ENCODE measurements at places on chromosomes 4 and X. TPM values are rescaled to one million over a fixed set of nuclear protein-coding genes. Genes with fewer than 3 reads are reported as not detected.

The FOXR2 gene
- not detected for total RNA-seq

The ZNF630 gene
- total RNA-seq, result 3.6 TPM

The NKX6-1 gene
- total RNA-seq, result not detected

The TRIM61 gene
- 0.64 TPM for total RNA-seq

The PNMA5 gene
- total RNA-seq, result not detected

The HOPX gene
- total RNA-seq, result 19.6 TPM

The UCP1 gene
- not detected for total RNA-seq

The FGF2 gene
- total RNA-seq, result 19.1 TPM

The TMEM144 gene
- total RNA-seq, result 13.3 TPM

The DUX4 gene
- total RNA-seq, result not detected

The CCNA2 gene
- total RNA-seq, result 0.93 TPM

The ARHGAP4 gene
- total RNA-seq, result 1.4 TPM

The PLP1 gene
- not detected for total RNA-seq

The CCDC160 gene
- not detected for total RNA-seq

The UTP14A gene
- 18.5 TPM for total RNA-seq

The BEX5 gene
- total RNA-seq, result 1.7 TPM

The PNMA6A gene
- total RNA-seq, result 0.57 TPM

The GABRB1 gene
- total RNA-seq, result not detected

The LDB2 gene
- not detected for total RNA-seq

The GAK gene
- total RNA-seq, result 67.0 TPM

The GABRE gene
- 54.4 TPM for total RNA-seq

The CENPVL1 gene
- total RNA-seq, result not detected

The LCORL gene
- 10.9 TPM for total RNA-seq

The TASL gene
- total RNA-seq, result not detected

The VCX2 gene
- not detected for total RNA-seq

The HSFX1 gene
- total RNA-seq, result 0.93 TPM

The ASB9 gene
- not detected for total RNA-seq

The HPGDS gene
- not detected for total RNA-seq

The WFS1 gene
- 20.8 TPM for total RNA-seq

The BGN gene
- not detected for total RNA-seq

The CFP gene
- under 0.01 TPM for total RNA-seq

The SYP gene
- total RNA-seq, result under 0.01 TPM

The GAGE13 gene
- not detected for total RNA-seq

The QRFPR gene
- total RNA-seq, result not detected

The CFAP97 gene
- 40.0 TPM for total RNA-seq

The HTN1 gene
- total RNA-seq, result not detected

The FAM9B gene
- not detected for total RNA-seq

The SPANXC gene
- not detected for total RNA-seq

The TAF7L gene
- under 0.01 TPM for total RNA-seq

The PDHA1 gene
- total RNA-seq, result 175 TPM

The SPANXA2 gene
- total RNA-seq, result not detected

The PCDH7 gene
- 19.8 TPM for total RNA-seq

The CHRDL1 gene
- not detected for total RNA-seq

The RAI2 gene
- total RNA-seq, result 0.07 TPM

The OPRPN gene
- total RNA-seq, result not detected

The ANK2 gene
- total RNA-seq, result 8.8 TPM

The ZNF157 gene
- 0.07 TPM for total RNA-seq

The CLDN34 gene
- total RNA-seq, result 0.14 TPM

The SPANXN4 gene
- not detected for total RNA-seq

The MAGEA10 gene
- total RNA-seq, result not detected

The MAP7D2 gene
- 0.64 TPM for total RNA-seq

The USP9X gene
- total RNA-seq, result 207 TPM

The MAGEA2B gene
- total RNA-seq, result not detected

The ZGRF1 gene
- 3.1 TPM for total RNA-seq

The TBX22 gene
- not detected for total RNA-seq

The PLK4 gene
- total RNA-seq, result 1.2 TPM

The ABCG2 gene
- total RNA-seq, result 0.68 TPM

The HELT gene
- total RNA-seq, result not detected

The ADAM29 gene
- total RNA-seq, result not detected

The RADX gene
- 2.7 TPM for total RNA-seq

Data from nasal cavity respiratory epithelium epithelial cell of viscerocranial mucosa (primary cell).